A549 (cell line): ENCODE measurements at places on chromosomes 4 and X. TPM values are rescaled to one million over a fixed set of nuclear protein-coding genes. Genes with fewer than 3 reads are reported as not detected.

Gene DUSP21
- polyA plus RNA-seq: not detected in 3 replicates

Gene TRPC3
- 0.03 TPM in 1 of 3 replicates, not detected in the others for polyA plus RNA-seq

Gene ACE2
- not detected in 3 replicates for polyA plus RNA-seq

Gene USP17L25
- not detected in 3 replicates for polyA plus RNA-seq

Gene SPRY1
- 0.21 to 0.54 TPM (median 0.31 TPM) in 3 replicates for polyA plus RNA-seq

Gene BRS3
- polyA plus RNA-seq: not detected in 3 replicates

Gene TXK
- polyA plus RNA-seq: 0.06 to 0.22 TPM (median 0.13 TPM) in 3 replicates

Gene HERC6
- 2.8 to 3.6 TPM (median 3.6 TPM) in 3 replicates for polyA plus RNA-seq

Gene CAPN6
- not detected in 3 replicates for polyA plus RNA-seq

Gene ZNF157
- polyA plus RNA-seq: 0.05 to 0.08 TPM (median 0.05 TPM) in 3 replicates

Gene JCHAIN
- 0.09 to 0.17 TPM (median 0.15 TPM) in 3 replicates for polyA plus RNA-seq

Gene IQCM
- not detected in 3 replicates for polyA plus RNA-seq

Gene FDCSP
- polyA plus RNA-seq: not detected in 3 replicates

Gene MAPK10
- 0.64 to 1.4 TPM (median 1.1 TPM) in 3 replicates for polyA plus RNA-seq

Gene SPANXB1
- polyA plus RNA-seq: 2.8 to 5.5 TPM (median 3.6 TPM) in 3 replicates

Gene GABRE
- 60.7 to 80.3 TPM (median 64.0 TPM) in 3 replicates for polyA plus RNA-seq

Gene SHOX
- polyA plus RNA-seq: not detected in 3 replicates

Gene CSAG1
- 0.27 to 0.37 TPM in 2 of 3 replicates, not detected in the other for polyA plus RNA-seq

Gene TXLNG
- 15.5 to 18.1 TPM (median 16.0 TPM) in 3 replicates for polyA plus RNA-seq

Gene PWWP3B
- polyA plus RNA-seq: not detected in 3 replicates

Gene PDE6B
- 0.03 TPM in 1 of 3 replicates, not detected in the others for polyA plus RNA-seq

Gene NOX1
- polyA plus RNA-seq: 0.07 TPM in 1 of 3 replicates, not detected in the others

Gene C1QTNF7
- polyA plus RNA-seq: not detected in 3 replicates

Gene AREG
- polyA plus RNA-seq: 46.3 to 58.9 TPM (median 52.2 TPM) in 3 replicates
